ENCODE measurements at places on chromosomes 2 and 18.

DNA sequence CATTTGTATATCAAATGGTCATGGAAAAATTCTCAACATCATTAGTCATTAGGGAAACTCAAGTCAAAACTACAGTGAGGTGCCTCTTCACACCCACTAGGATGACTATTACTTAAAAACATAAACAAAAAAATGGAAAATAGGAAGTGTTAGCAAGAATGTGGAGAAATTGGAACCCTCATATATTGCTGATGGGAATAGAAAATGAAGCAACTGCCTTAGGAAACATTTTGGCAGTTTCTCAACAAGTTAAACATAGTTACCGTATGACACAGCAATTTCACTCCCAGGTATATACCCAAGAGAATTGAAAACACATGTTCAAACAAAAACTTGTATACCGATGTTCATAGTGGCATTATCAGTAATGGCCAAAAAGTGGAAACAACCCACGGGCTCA, 18.1 kb upstream of the CYP26B1 start:
- no peak for DNase-seq

GRCh38 chr2:19020144-19021099, 338.0 kb downstream of the OSR1 start:
- DNase-seq: no peak

DNA sequence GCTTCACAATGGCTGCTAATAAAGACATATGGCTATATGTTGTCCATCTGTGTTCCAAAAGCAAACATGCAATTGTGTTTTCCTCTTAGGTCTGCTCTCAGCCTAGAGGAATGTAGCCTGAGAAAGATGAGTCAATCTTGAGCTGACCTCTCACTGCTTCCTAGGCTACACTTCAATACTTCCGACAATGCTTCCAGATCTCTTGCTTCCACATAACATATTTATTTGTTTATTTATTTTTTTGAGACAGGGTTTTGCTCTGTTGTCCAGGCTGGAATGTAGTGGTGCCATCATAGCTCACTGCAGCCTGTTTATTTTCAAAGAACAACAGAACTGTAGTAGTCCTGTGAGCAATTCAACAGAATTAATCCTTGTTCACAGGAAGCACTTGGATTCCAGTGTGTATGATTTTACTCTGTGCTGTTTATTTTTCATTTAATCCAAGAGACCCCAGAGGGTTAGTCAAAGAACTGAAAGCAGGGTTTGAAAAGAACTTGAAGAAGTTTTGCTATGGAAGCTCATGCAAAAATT, 437.9 kb downstream of the TXNL1 start:
- no peak for DNase-seq

GRCh38 chr2:71665168-71666093, 212.1 kb downstream of the DYSF start:
- no peak for DNase-seq

DNA sequence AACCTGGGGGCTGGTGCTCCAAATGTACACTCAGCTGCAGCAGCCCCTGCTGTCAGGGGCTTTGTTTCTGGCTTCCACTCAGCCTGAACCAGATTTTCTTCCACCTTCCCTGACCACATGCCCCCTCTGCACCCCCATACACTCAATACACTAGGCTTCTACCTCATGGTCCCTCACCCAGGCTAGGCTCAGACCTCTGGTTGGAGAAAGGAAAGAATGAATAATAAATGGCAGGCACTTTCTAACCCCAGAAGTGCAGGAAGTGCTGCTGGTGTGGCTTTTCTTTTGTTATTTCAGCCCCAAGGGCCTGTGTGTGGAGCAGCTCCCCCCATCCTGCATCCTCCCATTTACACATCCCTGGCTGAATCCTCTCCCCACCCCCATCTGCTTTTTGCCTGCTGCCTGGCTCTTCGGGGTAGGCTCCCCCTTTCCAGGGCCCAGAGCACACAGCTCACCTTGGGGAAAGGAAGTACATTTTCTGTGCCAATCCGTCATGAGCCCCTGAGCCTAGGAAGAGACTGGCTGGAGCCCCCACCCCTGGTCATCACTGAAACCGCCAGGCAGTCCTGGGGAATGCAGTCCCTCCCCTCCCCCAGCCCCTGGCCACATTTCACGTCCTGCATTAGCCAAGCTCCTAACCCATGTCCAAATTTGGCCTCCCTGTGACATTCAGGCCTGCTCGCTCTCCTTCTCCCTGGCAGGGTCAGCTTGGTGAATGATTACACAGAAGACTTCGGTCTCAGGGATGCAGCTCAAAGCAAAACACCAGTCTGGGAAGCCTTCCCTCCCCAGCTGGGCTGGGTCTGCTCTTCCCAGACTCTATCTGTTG, 2.6 kb downstream of the DYSF start:
- DNase-seq: no peak

- DNase-seq: no peak
These were observed 128.7 kb downstream of the RNF144A start for GRCh38 chr2:7045601-7046590.

- DNase-seq: no peak
These were observed 20.1 kb upstream of the ID2 start for GRCh38 chr2:8661736-8662135.

DNA sequence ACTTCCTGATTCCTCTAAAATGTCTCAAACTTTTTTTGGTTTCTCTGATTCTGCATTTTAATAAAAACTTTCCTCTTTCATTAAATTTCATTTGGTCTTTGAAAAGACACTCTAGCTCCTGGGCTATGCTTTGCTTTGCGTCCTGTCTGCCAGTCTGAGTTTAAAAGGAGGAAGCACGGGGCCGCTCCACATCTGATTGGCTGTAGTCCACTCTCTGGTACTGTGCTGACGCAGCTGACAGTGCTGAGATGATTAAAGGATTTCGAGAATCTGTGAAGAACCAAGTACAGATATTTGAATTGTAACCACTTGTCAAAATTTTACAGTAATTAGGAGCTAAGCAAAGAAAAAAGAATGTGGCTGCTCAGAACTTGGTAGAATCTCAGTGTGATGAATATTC, 199.6 kb upstream of the HNMT start:
- DNase-seq: no peak

DNA sequence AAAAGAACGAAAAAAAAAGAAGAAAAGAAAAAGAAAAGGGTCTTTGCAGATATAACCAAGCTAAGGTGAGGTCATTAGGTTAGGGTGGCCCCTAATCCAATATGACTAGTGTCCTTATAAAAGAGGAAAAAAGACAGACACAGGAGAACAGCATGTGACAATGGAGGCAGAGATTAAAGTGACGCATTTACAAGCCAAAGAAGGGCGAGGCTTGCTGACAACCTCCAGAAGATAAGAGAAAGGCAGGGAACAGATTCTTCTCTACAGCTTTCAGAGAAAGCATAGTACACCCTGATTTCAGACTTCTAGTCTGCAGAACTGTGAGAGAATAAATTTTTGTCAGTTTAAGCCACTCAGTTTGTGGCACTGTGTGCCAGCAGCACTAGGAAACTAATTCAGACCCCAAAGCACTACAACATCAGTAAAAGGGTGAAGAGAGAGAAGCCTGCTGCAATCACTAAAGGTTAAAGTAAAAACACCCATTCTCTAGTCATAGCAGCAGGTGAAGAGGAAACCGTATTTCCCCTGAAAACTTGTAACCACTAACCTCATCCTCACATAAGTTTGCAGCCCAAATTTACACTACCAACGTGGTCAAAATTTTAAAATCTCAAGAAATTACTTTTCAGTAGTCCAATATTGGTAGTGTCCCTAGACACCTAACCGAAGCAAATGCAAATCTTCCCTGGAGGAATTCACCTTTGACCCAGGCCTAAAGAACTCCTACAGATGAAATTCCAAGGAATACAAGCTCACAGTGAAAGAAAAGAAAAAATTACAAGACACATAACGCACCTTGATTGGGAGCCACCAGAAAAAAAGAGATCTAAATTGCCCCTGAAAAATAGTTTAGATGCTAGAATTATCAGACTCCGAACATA, 17.5 kb downstream of the REEP1 start:
- DNase-seq: no peak

DNA sequence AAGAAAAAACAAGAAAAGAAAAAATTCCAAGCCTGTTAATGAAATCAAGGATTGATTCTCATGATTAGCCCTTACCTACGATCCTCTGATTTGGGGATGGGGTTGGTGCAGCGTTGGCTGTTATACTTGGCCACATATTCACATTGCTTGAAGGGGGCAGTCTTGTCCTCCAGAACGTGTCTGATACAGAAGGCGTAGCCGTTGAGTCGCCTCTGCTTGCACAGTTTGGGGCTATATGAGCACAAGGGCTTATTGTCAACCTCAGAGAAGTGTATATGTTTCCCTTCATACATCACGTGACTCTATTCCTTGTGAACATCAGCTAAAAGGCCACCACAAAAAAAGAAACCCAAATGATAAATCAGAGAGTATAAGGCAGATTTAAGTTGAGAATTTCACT, 23.2 kb downstream of the INO80D start:
- DNase-seq: no peak

DNA sequence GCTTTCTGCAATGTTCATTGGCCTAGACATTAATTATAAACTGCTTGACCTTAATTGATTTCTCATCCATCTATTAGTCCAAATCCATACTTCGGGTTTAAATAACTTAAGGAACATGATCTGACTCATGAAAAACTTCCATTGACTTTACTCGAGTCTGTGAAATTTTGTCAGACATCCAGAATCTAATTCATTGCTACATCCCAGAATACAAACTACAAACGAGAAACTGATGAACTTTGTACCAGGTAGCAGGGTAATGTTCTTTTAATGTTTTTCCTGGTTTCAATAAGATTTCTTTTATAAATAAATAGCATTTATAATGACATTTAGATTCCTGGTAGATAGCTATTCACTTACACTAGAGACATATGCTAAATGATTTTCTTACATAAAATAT, 36.0 kb upstream of the IKZF2 start:
- DNase-seq: no peak

DNA sequence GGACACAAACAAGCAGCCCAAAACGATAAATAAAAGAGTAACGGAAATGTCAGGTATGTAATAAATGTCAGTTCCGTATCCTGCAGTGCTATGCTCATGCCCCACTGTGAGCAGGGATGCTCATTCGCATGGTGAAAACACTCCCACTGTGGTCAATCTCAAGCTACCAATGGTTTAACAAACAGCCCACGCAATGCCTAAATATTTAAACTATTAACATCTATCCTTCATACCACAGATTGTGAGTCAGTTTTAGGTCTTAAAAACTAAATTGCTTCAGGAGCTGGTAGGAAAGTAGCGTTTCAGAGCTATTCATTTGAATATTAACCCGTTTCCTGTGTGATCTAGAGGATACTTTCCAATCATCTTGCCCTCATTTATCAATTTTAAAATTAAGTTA, 207.4 kb downstream of the TCF4 start:
- DNase-seq: no peak

DNA sequence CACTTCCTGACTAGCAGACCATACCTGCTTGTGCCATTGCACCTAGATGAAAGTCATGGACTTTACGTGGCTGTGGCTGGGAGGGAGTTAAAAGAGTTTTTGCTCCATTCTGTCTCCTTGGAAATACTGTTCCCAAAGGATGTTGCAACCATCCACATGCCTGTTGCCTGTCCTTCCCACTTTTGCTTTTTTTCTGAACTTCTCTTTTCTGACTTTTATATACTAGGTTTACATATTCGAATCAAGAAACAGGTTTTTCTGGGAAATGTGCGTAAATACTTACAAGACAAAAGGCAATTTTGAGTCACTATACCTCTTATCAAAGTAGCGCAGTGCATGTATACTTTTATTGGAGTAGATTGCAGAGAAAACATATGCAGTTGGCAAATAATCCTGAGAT, 244.8 kb downstream of the PRKCE start:
- DNase-seq: no peak

DNA sequence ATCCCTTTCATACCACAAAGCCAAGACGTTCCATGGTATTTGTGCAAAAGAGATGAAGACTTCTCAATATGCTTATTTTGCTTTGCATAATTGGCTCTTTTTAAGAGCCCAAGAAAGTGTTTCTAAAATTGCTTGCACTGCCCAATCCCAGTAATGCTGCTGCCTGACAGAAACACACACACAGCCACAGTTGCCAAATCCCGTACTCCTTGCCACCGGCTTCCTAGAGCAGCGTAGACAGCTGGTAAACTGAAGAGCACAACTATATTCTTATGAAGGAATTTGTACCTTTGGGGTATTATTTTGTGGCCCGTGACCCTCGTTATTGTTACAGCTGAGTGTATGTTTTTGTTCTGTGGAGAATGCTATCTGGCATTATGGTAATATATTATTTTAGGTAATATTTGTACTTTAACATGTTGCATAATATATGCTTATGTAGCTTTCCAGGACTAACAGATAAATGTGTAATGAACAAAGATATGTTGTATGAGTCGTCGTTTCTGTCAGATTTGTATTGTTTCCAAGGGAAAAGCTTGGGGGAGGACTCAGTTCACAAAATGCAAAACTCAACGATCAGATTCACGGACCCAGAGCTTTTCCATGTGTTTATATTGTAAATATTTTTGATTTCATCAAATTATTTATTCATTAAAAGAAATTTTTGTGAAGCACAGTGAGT, 202.9 kb upstream of the RAB12 start:
- DNase-seq: no peak

- DNase-seq: no peak
These were observed 144.7 kb upstream of the SMAD2 start for GRCh38 chr18:48074929-48075706.

Measured in stimulated activated CD8-positive, alpha-beta memory T cell treated with anti-CD3 and anti-CD28 coated beads, Interleukin-4, amount 100 ng/mL, for 4 hours (primary cell).